Stimulated activated naive CD8-positive, alpha-beta T cell treated with anti-CD3 and anti-CD28 coated beads, Interleukin-15, amount 100 ng/mL, for 72 hours (primary cell): ENCODE measurements at places on chromosomes 6 and 20.

- no peak for DNase-seq
Observed at GRCh38 chr6:161922631-161923119, 648.8 kb upstream of the AGPAT4 start.

- no peak for DNase-seq
Observed at GRCh38 chr6:163637524-163637923, 223.0 kb downstream of the QKI start.

DNA sequence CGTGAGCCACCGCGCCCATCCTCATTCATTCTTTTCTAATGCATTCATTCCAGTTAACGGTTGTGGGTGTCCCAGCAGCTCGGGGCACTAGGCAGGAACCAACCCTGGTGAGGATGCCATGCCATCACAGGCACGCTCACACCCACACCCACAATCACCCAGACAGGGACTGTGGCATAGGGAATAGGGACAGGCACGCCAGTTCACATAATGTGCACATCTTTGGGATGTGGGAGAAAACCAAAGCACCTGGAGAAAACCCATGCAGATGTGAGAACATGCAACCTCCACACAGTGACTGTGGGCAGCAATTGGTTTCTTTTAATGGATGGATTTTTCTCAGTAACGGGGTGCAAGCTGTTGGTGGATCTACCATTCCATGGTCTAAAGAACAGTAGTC, 64.3 kb downstream of the IRF4 start:
- no peak for DNase-seq

GRCh38 chr6:128098000-128098581, 197.2 kb upstream of the THEMIS start:
- peak; percentile 4 for DNase-seq

DNA sequence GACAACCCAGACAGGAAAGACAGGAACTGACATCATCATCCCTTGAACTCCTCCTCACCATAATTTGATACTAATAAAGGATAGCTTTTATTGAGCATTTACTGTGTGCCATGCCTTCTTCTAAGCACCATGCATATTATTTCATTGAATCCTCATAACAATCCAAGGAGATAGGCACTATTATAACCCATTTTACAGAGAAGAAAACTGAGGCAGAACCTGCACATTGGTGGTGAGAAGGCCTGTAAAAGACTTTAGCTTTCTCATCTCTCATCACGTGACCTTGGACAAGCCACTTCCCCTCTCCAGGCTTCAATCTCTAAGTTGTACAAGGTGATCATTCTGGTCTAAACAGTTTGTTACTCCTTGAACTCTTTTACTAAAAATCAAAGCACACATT, 34.5 kb upstream of the PREX1 start:
- DNase-seq: no peak

GRCh38 chr6:53043581-53043980, 21.6 kb upstream of the FBXO9 start:
- DNase-seq: no peak

DNA sequence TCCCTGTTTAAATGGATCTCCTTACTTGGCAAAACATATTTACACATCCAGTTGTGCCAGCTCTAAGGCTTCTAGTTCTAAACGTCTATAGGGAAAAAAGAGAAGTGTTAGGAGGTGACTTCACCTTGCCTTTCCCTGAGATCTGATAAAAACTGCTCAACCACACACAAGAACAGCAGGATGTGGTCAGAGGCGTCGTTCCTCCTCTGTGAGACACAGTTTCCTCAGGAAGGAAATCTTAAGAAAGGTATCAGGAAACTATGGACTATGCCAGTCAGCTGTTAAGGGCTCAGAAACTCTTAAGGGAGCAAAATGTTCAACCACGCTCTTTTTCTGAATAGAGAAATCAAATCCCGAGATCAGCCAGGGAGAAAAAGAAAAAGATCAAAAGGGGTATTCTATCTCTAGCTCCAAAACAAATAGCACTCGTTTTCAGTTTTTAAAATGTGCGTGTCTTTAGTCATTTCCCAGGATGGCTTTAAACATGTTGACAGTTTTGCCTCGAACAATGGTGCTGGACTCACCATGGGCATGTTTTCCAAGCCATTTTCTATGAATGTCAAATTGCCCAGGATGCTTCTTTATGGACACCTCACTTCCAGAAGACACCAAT, 154.5 kb downstream of the HACE1 start:
- DNase-seq: no peak

- DNase-seq: no peak
Observed at GRCh38 chr6:169913096-169913638, 161.7 kb downstream of the ERMARD start.

DNA sequence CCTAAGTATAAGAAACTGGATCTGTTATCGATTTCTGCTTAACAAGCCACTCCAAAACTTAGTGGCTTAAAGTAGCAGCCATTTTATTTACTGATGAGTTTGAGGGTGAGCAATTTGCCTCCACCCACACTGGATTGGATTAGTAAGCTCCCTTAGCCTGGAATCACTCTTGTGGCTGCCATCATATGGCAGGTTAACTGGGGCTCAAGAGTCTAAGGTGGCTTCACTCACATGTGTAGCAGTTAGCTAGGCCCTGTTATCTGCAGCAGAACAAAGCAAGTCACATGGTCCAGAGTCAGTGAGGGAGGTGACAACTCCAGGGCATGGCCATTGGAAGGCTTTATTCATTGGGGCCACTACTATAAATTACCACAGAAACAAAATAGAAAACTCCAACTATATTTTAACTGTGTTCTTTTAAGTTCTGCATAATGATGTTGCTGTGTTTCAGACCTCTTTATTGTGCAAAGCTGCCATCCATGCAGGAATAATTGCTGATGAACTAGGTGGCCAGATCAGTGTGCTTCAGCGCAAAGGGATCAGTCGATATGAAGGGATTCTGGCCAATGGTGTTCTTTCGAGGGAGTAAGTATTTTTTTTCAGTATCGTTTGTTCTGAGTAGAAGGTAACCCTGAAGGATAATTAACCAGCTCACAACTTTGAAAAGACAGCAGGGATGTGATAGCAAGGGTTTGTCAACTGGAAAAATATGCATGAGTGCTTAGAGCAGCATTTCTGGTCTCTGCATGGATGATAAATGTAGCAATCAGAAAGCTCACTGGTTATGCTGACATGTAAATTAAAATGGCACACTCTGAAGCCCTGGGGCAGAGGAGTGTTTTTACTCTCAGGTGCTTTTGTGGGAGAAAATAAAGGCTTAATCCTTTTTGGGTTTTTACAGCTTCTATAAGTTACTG, 49.6 kb downstream of the DCBLD1 start:
- no peak for DNase-seq

- DNase-seq: no peak
Observed at GRCh38 chr20:460707-461106, 1.6 kb downstream of the TBC1D20 start.

DNA sequence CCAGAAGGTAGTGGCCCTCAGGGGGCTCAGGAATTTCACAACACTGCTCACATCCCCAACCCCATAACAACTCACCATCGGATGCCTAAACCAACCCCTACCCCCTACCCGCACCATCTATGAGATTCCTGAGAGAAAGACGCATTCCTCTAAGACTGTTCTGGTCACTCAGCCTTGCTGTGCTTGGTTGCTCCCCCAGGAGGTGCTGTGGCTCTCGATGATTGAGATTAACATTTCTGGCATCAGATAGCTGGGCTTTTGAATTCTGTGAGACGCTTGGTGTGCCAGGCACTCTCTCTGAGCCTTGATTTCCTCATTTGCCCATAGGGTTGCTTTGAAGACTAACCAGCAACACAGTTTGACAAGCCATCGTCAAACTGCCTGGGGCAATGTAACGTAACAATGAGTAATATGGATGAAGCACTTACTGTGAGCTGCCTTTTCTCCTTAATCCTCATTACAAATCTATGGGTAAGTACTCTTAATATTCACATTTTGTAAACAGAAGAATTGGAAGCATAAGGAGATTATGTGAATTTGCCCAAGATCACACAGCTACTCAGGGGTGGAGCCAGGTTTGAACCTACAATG, 978 bp downstream of the WFDC6 start:
- DNase-seq: no peak
